ENCODE measurements at places on chromosomes 13 and 19.

DNA sequence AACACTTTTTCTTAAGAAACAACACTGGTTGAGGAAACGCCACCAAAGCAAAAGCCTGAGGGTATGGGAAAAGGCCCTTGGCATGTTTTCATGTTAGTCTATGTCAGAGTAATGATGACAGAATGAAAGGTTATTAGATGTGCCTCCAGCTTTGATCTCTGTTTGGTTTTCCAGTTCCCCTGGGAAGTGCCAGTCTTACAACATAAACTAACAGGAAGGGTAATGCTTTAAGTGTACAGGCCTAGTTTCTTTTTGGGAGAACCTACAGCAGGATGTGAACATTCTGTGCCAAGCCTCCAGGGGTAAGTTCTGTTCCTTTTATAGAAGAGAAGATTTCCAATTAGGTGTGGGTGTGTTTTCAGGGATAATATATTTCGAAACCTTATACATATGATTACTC lies 121.7 kb downstream of the FNDC3A start:
- DNase-seq: no peak

GRCh38 chr19:36972571-36972970 lies 56.4 kb downstream of the ZNF568 start:
- no peak for DNase-seq

DNA sequence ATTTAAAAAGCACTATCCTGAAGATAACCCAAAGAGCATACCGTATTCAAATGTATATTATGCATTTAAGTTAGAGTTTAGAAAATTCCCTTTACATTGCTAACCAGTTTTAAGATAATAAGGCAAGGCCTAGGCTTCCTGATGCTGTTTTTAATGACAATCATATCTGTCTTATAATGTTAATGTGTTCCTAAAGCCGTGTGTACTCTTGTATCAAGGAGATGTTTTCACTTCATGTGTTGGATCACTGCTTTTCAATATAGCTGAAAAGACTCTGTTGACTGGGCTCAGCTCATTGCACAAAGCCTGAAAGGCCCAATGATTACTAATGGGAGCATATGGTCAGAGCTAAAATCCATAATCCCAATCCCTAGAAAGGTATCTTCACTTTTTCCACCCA lies 81.6 kb downstream of the DACH1 start:
- no peak for DNase-seq

DNA sequence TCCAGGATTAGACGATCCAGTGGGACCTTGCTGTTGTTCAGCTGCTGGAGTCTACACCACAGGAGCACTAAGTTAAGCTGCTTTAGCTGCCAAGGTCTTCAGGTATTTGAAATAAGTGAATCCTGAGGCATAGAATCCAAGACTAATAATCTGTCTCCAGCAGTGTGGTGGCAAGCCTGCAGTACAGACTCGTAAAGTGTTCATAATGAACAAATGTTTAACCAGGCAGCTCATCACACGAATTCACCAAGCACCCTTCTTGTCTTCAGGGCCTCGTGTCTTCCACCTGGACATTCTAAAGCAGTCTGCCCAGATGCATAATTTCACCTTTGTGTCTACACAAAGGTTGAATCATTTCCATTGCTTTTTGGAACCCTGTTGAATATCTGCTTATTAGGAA lies 5.3 kb downstream of the ATP11A start:
- DNase-seq: no peak

DNA sequence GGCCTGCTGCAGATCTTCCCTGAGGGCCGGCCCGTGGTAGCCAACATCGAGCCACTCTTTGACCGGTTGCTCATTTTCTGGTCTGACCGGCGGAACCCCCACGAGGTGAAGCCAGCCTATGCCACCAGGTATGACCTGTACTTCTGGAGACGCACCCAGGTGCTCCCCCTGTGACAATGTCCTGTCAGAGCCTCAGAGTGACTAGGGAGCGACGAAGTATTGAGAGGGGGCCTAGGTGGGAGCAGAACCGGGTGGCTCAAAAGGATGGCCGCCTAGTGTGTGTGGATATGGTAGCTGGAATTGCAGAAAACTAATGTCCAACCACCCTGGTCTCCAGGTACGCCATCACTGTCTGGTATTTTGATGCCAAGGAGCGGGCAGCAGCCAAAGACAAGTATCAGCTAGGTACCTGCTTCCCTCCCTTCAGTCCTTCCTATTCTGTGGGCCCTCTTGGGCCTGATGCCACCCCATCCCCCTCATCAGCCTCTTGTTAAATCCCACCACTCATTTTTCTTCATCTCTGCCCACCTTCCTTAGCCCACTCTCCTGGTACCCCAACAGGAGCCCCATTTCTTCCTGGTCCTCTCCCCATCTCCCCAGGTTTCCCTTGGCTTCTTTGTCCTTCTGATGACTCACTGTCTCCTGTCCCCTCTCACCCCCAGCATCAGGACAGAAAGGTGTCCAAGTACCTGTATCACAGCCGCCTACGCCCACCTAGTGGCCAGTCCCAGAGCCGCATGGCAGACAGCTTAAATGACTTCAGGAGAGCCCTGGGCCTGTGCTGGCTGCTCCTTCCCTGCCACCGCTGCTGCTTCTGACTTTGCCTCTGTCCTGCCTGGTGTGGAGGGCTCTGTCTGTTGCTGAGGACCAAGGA lies 8.4 kb downstream of the EGLN2 start:
- no peak for DNase-seq

- no peak for DNase-seq
Observed at GRCh38 chr13:42874221-42874620, 92.8 kb downstream of the FAM216B start.

DNA sequence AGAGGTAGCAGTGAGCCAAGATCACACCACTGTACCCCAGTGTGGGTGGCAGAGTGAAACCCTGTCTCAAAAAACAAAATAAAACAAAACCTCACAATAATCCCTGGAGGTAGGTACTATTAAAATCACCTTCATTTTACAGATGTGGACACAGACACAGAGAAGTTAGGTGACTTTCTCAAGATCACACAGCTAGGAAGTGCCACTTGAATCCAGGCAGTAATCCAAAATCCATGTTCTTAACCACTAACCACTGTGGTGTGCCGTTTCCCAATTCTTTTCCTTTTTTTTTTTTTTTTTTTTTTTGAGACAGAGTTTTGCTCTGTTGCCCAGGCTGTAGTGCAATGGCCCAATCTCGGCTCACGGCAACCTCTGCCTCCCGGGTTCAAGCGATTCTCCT lies 9.0 kb downstream of the PPP1R14A start:
- DNase-seq: no peak

DNA sequence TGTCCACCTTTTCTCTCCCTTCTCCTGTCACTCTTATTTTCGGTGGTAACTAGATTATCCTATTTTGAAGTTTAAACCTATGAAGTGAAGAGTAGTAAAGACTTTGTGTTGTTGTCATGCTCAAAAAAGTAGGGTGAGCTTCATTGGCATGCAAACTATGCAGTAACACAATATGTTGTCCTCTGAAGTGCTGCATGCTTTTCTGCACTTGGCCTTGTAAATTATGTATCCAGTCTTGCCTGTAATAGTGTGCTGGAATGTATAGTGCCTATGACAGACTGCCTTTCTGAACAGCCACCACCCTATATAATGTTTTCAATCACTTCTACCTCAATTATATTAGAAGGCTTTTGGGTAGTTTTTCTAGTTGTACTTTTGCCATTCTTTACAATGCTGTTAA lies 1198.2 kb upstream of the PCDH20 start:
- DNase-seq: no peak

GRCh38 chr13:41859565-41859964 lies 101.3 kb downstream of the VWA8 start:
- no peak for DNase-seq

DNA sequence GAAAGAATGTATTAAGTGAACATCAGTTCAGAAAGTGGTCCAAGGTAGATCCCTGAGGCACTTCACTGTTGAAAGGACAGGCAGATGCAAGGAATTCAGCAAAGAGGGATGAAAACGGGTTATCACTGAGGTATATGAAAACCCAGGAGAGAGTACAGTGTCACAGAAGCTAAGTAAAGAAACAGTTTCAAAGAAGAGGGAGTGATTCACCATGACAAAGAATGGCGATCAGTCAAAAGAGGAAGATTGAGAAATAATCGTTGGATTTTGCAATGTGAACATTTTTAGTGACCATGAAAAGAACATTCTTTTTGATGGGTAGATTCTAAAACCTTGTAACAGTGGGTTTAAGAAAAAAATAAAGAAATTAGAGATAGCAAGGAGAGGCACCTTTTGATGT lies 99.3 kb downstream of the EPSTI1 start:
- no peak for DNase-seq
